ENCODE measurements at places on chromosomes 4 and X.
A peak's percentile ranks its signal among the peaks of the same experiment; 100 is the strongest.

- no peak for DNase-seq
These were observed 35.7 kb downstream of the DIPK2B start for GRCh38 chrX:45164995-45165394.

DNA sequence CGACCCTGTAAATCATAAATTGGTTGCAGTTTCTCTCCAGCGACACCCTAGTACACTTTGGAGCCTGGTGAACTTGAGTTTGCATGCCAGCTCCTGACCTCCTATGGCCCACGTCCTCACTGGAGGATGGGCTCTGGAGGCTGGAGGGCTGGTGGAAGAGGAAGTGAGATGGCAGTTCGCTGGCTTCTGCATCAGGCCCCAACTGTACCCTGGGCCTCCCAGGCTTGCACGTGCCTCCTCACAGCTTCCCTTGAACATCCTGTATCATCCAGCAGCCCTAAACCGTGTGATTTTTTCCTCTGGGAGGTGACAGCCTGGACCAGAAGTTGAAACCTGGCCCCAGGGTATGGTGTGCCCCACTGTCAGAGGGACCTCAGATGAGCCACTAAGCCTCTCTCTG lies 78.5 kb downstream of the HTRA3 start:
- DNase-seq: no peak

GRCh38 chr4:19455196-19455595 lies 796.5 kb upstream of the SLIT2 start:
- peak; percentile 20 for DNase-seq

GRCh38 chr4:123319639-123320038 lies 77.0 kb upstream of the SPRY1 start:
- no peak for DNase-seq

DNA sequence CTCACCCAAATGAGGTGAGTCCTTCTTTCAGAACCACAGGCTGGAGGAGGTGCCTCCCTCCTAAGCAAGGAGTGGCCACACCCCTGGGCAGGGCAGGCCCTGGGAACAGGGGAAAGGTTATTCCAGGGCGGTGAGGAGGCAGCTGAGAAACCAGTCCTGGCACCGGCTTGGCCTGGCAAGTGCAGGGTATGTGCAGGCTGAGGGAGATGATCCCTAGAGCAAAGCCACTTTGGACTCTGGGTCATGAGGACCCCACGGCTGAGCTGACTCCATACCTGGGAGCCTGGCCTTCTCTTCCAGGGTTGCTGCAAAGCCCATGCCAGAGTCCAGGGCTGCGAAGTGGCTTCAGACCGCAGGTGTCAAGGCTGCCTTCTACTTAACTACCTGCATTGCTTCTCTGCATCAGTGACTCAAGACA lies 49.5 kb upstream of the HELT start:
- no peak for DNase-seq

DNA sequence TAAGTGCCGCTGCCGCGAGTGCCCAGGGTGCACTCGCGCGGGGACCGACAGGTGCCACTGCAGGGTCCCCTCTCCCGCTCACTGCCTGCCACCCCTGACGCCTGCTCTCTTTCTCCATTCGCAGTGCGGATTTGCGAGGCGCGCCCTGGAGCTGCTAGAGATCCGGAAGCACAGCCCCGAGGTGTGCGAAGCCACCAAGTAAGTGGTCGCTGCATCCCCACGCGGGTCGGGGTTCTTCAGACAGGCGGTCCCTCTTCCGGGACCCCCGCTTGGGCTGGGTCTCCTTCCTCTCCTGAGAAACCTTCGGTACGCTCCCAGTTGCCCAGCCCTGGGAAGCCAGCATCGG lies 547 bp downstream of the GUCY1A1 start:
- no peak for DNase-seq

DNA sequence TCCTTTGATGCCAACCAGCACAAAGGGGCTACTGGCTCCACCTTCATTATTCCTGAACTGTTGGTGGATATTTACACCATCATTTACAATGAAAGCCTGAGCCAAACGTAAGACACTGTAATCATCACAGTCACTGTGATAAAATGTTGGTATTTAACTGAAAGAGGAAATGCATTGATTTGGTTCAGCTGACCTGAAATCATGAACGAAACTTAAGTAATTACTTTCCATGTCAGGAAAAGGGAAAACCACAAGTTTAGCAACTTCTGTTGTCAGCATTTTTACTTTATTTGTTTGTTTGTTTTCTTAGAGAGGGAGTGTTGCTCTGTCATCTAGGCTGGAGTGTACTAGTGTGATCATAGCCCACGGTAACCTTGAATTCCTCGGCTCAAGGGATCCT lies 247.8 kb upstream of the FAM47A start:
- no peak for DNase-seq

DNA sequence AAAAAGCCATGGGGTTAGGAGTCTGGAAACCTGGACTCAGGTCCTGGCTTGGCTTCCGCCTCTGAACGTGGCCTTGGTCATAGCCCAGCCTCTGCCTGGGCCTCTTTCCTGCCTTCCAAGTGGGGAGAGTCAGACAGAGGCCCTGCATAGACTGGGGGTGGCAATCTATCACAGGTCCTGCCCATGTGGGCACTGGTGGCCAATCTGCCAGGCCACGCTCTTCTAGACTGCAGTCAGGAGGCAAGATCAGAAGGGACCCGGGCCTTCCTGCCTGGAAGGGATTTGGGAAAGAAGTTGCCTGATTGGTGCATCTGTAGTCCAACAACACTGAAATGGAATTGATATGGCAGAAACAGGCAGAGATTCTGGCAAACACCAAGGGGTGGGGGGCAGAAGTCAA lies 46.1 kb downstream of the CNGA2 start:
- no peak for DNase-seq

- no peak for DNase-seq
These were observed 1072.3 kb downstream of the RAPGEF2 start for GRCh38 chr4:160175064-160175643.

- DNase-seq: no peak
These were observed 1148.8 kb upstream of the PCDH7 start for GRCh38 chr4:29571322-29571721.

DNA sequence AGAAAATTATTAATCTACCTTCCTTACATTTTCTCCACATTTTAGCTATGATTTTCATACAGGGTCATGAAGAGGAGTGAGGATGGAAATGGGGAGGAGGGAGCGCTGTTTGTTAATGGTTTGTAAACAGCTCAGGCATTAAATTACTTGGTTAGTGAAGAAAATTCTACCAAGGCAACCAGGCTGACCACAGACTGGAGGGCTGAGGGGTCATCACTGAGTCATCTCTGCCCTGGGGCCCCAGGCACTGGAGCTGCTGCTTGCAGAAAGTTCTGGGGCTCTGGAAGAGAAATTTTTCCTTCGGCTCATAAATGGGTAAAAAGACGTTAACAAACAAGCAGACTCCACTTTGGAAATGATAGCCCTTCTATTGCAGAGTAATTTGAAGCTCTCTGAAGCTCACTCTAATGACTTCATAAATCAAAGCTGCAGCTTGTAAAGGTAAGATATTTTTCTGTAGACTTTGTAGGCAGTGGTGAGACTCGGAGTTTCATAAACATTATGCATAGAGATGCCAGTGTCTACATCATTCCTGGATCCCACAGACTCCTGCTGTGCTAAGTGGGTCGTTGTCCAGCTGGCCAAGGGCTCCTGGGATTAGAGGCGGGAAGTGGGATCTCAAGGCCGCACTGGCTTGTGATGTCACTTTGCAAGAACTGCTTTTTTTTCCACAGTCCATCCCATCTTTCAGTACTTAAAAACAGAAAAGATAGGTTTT lies 159.6 kb downstream of the PTTG2 start:
- DNase-seq: no peak

- no peak for DNase-seq
These were observed 100.8 kb downstream of the SHROOM3 start for GRCh38 chr4:76535603-76536372.

- no peak for DNase-seq
These were observed 1195.8 kb downstream of the PCDH18 start for GRCh38 chr4:136336479-136336878.

DNA sequence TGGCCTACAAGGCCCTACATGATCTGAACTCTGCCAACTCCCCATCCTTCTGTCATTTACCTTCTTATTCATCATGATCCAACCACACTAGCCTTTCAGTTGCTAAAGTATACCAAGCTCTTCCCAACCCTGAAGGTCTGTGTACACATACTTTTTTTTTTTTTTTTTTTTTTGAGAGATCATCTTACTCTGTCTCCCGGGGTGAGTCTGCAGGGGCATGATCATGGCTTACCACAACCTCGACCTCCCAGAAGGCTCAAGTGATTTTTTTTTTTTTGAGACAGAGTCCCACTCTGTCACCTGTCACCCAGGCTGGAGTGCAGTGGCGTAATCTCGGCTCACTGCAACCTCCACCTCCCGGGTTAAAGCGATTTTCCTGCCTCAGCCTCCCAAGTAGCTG lies 5.9 kb upstream of the UTP14A start:
- DNase-seq: no peak

GRCh38 chr4:174069848-174070330 lies 213.6 kb downstream of the FBXO8 start:
- DNase-seq: peak; percentile 3

DNA sequence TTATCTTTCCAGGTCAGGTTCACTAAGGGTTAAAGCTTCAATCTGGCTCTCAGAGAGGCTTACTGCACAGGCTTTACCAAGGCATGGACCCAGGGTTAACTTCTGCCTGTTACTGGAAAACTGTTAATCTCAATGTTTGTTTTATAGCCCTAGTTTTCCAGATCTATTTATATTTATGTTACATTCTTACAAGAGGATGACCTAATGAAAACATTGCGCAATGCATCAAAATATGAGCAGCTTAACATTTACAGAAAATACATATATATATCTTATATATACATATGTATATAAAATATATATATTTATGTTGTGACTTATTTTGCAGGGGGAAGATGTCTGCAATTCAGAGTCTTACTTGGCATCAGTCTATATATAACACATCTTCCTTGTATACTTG lies 112.3 kb downstream of the PCDH19 start:
- no peak for DNase-seq

DNA sequence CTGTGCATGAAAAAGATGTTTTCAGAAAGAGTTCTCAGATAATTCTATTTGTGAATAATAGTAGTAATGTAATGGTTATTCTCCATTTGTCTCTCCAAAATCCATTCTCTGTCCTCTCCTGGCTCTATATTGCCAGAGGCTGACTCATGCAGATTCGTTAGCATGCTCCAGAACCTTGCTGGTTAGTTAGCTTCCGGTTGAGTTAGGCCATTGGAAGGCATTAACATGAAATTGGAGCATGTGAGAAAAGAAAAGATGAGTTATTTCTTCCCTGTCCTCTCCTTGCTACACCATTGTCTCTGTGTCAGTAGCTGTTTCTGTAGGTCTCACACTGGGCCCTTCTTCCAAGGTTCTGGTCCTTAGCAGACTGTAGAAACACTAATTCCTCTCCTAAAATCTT lies 23.5 kb upstream of the PRDM8 start:
- no peak for DNase-seq

GRCh38 chr4:155914782-155915181 lies 11.3 kb downstream of the TDO2 start:
- no peak for DNase-seq

DNA sequence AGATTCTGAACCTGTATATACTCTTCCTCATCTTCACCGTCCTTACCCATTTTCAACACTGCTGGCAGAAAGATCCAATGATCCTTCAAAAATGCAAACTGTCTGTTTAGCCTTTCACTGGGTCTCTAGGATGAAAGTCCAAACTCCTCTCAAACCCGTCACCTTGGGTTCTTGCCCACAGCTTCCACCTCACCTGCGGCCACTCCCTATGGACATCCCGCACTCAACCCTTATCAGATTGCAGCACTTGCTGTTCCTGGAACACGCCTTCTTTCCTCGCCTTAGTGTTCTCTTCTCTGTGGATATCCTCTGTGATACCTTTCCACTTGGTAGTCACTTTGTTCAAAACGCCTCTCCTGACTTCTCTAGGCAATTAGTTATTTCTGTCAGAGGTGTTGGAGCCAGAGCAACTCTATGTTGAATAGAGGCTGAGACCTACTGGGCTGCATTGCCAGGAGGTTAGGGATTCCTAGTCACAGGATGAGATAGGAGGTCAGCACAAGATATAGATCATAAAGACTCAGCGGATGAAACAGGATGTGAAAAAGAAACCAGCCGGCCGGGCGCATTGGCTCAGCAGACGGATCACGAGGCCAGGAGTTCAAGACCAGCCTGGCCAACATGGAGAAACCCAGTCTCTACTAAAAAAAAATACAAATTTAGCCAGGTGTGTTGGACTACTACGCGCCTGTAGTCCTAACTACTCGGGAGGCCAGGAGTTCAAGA lies 4.2 kb upstream of the NOCT start:
- DNase-seq: no peak

GRCh38 chr4:54085284-54085683 lies 14.7 kb upstream of the GSX2 start:
- no peak for DNase-seq

DNA sequence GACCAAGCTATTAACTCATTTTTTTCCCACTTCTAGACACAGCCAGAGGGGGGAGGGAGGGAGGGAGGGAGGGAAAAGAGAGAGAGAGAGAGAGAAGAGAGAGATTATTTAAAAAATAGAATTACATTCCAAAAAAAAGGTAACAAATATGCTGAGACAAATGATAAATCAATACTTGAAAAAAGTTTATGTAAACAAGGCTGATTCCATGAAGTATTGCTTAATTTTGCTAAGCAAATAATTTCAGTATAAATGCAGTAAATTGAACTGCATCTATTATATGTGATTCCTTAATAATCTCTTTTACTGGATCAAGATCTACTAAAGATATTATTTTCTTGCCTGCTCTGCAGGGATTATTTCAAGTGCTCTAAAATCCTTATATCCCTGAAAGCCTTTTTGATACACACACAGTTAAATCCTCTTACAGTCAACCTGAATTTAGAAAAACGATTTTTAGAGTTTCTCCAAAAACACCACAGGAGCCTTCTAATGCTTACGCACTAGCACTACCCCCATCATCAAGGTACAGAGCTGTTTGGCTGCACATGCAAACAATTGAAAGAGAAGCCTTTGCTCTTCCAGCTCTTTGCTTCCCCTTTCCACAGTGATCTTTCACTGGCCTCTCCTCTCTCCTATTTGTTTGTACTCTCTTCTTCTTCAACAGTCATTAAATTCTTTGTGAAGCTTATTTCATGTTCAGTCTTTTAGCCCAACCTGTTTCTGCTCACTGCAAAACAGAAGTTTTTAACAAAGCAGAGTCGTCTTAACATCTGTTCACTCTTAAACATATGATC lies 426.3 kb upstream of the FAM241A start:
- DNase-seq: no peak

- no peak for DNase-seq
These were observed 104.1 kb downstream of the ZAR1 start for GRCh38 chr4:48594180-48594579.

DNA sequence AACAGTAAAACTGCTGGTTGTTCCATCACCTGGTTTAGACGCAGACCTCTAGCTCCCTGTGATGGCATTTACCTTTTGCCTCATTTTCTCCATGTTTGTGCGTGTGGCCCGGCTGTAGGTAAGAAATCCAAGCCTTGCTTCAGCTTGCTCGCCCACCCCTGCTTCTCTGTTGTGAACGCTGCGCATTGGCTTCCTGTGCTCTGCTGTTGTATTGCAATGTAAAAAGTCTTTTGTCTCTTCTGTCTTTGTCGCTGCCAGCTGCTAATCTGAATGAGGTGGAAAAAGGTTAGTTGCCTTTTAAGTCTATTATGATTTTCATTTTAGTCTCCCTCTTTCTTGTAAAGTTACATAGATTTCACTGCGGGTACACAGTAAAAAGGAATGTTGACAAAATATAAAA lies 127.3 kb upstream of the PACRGL start:
- DNase-seq: no peak
